ENCODE measurements at places on chromosomes 11 and 22.

GRCh38 chr11:59600234-59600633 is 15.3 kb downstream of the OSBP start:
- DNase-seq = no peak

- DNase-seq = no peak
These were observed 39.3 kb downstream of the RIBC2 start for GRCh38 chr22:45452565-45453379.

DNA sequence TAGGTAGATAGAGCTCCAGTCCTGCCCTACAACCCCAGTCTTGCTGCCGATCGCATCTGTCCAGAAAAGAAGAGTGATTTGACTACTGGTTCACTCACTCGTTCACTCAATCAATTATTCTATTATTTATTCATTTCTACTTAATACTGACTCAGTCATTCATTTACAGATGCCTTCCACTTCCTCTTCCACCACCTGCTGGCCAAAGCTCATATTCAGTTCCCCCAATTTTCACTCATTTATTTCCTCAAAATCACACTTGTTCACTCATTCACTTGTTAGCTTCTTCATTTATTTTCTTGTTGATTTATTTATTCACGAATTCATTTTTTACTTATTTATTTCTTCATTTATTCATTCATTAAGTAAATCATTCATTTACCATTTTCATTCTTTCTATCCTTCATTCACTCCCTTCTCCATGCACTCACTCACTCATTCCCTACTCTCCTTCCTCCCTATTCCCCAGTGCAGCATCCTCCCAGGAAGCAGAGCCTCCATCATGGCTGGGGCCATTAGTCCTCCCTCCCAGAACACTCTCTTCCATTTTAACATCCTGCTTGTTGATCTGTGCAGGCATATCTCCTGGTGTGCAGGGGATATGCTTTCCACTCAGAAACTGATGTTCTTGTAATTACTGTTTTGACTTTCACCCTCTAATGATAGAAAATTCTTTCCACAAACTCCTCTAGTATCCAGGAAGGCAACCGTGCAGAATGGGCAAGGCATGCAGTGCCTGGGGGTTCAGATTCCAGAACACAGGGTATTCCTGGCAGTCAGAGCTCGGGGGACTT is 281.0 kb downstream of the TENM4 start:
- no peak for DNase-seq

DNA sequence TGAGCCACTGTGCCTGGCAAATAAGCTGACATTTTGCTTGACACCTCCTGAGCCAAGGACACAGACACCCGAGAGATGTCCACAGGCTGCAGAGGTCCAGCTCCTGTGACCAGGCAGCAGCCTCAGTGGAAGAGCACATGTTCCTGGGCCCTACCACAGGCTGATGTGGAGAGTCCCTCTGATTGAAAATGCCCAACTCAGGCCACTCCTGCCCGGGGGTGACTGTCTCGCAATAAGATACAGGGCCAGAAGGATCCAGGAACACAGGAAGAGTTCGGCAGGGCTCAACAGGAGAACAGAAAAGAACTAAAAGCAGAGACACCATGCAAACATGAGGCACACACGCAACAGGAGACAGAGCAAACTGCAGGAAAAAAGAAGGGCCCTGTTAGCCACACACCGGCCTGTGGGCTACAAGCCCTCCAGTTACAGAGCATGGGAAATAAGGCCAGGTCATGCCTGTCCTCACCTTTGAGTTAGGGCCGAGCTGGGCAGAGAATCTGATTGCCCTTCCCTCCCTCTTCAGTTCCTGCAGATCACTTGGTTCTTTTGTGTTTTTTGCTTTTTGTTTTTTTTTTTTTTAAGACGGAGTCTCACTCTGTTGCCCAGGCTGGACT is 28.3 kb upstream of the MALAT1 start:
- no peak for DNase-seq

- peak; percentile 67 for DNase-seq
These were observed 2.9 kb downstream of the FAM111A start for GRCh38 chr11:59145534-59145933.

DNA sequence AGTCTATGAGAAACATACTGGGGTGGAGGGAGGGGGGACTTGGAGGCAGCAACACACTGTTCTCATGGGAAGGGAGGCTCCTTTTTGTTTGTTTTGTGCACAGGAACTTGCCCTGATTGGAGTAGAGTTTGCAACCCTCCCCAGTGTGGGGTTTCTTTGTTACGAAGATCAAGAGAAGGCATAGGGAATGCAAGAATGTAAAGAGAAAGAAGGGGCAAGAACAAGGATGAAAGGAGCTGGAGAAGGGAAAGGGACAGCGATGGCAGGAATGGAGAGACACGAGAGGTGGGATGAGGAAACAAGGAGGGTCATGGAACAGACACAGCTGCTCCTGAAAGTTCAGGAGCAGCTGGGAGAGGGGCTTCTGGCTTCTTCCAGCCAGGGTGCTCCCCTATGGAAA is 611.7 kb downstream of the NTM start:
- no peak for DNase-seq

DNA sequence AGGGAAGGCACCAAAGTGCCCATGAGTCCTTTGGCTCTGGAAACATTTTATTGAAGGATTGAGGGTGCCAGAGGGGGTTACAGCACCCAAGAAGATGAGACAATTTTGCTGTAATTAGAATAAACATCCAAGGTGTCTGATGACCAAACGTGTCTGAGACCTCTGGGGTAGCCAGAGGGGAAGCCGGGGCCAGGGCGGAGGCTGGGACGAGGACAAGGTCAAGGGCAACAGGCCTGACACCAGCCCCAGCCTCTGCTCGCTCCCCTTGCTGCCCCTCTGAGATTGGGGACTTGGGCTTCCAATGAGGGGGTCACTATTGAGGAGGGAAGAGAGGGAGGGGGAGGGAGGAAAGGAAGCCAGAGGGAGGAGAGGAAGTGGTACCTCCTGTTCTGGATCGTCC is 25.6 kb downstream of the TMPRSS6 start:
- no peak for DNase-seq

DNA sequence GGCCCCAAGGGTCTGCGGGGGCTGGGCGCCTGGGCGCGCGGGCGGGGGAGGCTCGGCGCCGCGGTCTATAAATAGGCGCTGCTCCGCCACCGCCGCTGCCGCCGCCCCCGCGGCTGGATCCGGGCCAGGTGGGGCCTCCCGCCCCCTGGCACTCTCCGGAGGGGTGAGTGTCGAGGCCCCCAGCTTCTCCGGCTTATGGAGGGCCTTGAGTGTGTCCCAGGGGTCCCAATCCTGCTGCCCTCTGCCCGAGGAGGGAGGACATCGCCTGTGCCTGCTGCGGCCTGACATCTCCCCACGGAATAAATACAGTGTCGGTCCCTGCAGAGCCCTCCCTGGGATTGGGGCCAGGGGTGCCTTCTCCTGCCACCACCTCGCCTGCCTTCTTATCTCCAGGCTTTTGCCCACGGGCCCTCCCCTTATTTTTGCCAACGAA is 4.3 kb upstream of the GP1BB start:
- DNase-seq = no peak

DNA sequence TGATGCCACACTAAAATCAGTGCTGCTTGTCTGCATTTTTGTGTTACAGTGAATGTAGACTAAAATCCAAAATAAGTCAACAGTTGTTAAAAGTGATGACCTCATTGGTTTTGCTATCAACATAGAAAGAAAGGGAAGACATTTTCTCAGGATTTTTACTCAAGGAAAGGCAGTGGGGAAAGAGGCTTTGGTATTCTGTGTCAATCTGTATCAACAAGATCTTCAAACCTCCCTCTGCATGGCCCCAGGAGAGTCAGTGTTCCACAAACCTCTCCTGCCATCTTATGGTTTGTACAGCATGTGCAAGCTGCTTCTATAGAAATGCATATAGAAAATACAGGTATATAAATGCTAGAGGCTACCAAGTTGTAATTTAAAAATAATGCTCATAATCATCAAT is 13.8 kb upstream of the OR51M1 start:
- no peak for DNase-seq

GRCh38 chr11:15497366-15497765 is 382.6 kb downstream of the INSC start:
- no peak for DNase-seq

GRCh38 chr11:33959855-33960400 is 68.1 kb upstream of the LMO2 start:
- DNase-seq = no peak

DNA sequence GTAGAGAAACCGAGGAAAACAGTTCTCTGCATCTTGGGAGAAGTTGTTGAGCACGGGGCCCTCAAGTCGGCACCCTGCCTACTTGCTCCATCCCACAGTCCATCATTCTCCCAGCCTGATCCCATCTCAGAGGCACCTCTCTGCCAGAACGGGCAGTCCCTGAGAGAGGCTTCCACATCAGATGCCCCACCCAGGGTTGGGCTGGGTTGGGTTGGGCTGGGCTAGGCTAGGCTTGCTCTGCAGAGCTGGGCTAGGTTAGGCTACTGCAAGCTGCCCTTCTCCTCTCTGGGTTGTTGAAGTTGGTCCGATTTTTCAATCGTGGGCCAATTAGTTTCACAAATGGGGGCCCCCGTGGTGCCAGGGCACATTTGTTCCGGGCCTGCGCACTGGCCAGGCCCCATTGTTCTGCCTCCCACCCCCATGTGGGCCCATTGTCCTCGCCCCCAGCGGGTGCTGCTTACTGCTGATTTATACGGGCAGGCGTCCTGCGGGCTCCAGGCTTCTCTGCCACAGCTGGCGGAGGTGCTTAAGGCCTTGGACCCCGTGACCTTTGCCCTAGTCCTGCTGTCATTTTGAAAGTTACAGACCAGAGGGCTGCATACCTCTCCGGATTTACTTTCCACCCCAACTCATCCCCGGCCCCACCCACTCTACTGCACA is 63.7 kb upstream of the NNMT start:
- DNase-seq = no peak

GRCh38 chr11:128832121-128832497 is 35.0 kb downstream of the KCNJ1 start:
- no peak for DNase-seq

GRCh38 chr11:127044535-127044934 is 44.0 kb upstream of the KIRREL3 start:
- DNase-seq = no peak

DNA sequence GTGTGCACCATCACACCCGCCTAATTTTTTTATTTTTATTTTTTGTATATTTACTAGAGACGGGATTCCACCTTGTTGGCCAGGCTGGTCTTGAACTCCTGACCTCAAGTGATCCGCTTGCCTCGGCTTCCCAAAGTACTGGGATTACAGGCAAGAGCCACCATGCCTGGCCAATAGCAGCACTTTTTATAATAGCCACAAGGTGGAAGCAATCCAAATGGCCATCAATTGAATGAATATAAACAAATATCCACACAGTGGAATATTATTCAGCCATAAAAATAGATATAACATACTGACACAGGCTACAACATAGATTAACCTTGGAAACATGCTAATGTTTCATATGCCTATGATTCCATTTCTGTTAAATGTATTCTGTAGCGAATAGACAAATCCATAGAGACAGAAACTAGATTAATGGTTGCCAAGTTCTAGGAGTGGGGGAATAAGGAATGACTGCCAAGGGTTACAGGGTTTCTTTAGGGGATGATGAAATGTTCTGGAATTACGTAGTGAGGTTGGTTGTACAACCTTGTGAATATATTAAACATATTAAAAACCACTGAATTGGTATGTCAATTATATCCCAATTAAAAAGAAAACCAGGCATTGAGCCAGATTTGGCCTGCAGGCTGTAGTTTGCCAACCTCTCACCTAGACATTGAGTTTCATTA is 4.8 kb downstream of the VPS51 start:
- DNase-seq = no peak

DNA sequence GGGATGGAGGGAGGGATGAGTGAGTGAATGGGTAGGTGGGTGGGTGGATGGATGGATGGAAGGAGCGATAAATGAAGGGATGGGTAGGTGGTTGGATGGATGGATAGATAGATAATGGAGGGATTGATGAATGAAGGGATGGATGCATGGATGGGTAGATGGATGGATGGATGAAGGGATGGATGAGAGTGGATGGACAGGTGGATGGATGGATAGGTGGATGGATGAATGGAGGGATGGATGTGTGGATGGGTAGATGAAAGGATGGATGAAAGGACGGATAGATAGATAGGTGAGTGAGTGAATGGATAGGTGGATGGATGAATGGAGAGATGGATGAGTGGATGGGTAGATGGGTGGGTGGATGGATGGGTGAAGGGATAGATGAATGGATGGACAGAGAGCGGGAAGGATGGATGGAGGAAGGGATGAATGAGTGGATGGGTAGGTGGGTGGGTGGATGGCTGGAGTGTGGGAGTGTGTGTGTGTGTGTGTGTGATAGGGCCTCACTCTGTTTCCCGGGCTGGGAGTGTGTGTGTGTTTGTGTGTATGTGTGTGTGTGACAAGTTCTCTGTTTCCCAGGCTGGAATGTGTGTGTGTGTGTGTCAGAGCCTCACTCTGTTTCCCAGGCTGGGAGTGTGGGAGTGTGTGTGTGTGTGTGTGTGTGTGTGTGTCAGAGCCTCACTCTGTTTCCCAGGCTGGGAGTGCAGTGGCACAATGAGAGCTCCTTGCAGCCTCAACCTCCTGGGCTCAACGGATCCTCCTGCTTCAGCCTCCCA is 2.1 kb upstream of the PRR33 start:
- DNase-seq = no peak

DNA sequence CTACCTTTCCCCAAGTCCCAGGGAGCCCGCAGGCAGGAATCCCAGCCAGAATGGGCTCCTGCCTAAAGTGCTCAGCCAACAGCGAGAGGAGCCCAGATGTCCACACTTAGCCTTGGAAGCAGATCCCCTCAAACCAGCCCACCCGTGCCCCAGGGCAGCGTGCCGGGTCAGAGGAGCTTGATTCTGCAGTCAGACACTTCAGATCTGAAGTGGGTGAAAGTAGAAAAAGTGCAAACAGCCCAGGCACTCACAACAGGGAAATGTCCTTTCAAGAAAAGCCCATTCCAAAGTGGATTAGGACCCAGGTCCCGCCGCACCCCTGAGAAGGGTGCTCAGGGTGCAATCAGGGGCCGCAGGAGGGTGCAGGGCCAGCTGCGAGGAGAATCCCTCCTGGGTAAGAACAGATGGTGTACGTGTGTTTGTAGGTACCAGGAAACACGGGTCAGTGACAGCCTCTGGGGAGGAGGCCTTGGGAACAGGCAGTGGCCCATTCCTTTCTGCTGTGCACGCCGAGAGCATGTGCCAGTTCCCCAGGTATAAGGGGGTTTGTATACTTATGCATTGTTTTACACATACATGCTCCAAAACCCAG is 17.7 kb downstream of the ELFN2 start:
- DNase-seq = no peak

- DNase-seq = no peak
These were observed 20.5 kb upstream of the SCGB1A1 start for GRCh38 chr11:62398011-62398994.

GRCh38 chr11:96622026-96622634 is 232.3 kb downstream of the JRKL start:
- no peak for DNase-seq

- no peak for DNase-seq
These were observed 369 bp downstream of the DGCR8 start for GRCh38 chr22:20080445-20080775.

DNA sequence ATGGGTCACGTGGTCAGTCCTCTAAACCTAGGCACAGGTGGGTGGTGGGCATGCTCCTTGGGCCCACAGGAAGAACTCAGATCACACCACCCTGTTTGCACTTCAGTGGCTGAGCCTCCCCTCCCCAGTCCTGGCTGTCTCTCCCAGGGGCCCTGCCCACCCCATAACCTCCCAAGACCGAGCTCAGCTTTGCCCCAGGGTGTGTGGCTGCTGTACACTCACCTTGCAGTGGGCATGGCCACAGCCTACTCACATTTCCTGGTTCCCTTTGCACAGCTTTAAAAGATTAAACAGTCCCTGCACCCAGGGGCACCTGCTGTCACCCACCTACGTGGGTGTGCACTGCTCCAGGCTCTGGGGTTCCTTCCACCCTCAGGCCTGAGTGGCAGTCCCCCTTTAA is 13.8 kb downstream of the TRIOBP start:
- no peak for DNase-seq

Measured in foreskin keratinocyte (primary cell).